Activated T-helper 1 cell treated with anti-CD3 and anti-CD28 coated beads, Interleukin-12 subunit alpha, Interleukin-12 subunit beta, Interleukin-2, Interleukin-4 antibody, amounts not matched to agents 30 ng/mL and 10 ng/mL and 1 ng/mL, durations not matched to agents 14 hours and 24 hours and 36 hours (primary cell): ENCODE measurements at places on chromosomes 7 and 10. TPM values are rescaled to one million over a fixed set of nuclear protein-coding genes. Genes with fewer than 3 reads are reported as not detected.
A peak's percentile ranks its signal among the peaks of the same experiment; 100 is the strongest.

- no peak overlapping the region for H3K27ac ChIP-seq
- no peak for DNase-seq
- no peaks in the 10 kb centered on the region for H3K4me1 ChIP-seq
- no peaks in the 10 kb centered on the region for H3K36me3 ChIP-seq
- no peak overlapping the region for H3K4me3 ChIP-seq
Measured at GRCh38 chr7:473211-473734, 46.4 kb downstream of the PDGFA start.

DNA sequence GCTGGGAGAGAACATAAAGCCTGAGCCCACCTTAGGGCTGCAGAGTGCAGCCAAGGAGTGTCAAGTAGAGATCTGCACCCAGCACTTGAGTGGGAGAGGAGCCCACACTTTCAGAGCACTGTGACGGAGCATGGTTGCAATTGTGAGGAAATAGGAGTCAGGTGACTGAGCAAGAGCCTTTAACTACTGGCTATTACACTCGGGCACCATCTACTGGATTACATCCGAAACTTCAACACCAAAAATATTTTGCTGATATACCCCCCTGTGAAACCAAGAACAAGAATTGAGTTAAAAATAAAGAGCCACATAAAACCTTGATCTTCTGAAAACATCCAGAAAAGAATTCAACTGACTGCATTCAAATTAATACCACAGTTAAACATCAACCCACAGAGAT, 657.9 kb downstream of the NXPH1 start:
- H3K4me3 ChIP-seq = no peak overlapping the region
- DNase-seq = no peak
- H3K27me3 ChIP-seq = peaks cover 1% of the 10 kb centered on the region
- no peak overlapping the region for H3K27ac ChIP-seq

DNA sequence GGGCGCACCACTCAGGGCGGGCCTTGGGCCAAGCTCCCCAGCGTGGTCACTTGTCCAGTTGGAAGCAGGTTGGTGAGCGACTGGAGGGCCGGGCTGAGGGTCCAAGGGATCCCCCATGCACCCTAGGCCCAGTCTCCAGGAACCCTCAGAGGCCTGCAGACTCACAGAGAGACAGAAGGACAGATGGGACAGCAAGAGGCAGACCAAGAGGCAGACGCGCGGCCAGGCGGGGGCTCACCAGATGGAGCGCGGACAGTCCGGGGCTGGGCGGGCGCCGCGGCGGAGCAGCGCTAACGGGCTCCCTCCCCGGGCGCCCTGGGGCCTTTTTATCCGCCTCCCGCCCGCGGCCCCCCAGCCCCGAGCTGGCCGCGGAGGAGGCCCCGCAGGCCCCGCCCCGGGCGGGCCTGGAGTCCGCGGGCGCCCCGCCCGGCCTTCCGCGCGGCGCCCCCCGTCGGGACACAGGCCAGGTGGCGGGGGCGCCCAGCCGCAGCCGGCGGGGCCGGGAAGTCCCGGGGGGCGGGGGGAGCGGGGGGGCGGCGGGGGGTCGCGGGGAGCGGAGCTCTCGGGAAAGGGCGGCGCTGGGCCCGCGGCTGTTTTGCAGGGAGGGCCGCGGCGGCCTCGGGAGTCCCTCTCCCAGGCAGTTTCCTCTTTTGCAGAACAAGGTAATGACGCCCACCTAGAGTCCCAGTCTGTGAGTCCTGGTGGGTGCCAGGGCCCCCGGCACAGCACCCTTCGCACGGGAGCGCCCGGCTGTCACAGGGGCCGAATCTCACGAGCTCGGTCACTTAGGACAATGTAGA, at the start of gene LOXL4:
TSS of gene LOXL4 (minus strand) at position 301 of the 800 bp plus-strand sequence. CDS start 5,175 bp downstream, outside the sequence.
- no peak within 1 kb of the TSS for H3K27ac ChIP-seq
- H3K27me3 ChIP-seq = peaks cover 42% of the 10 kb centered on the region
- no peaks in the 10 kb centered on the region for H3K36me3 ChIP-seq
- no peak for DNase-seq

- no peak overlapping the region for H3K4me3 ChIP-seq
- peaks cover 10% of the 10 kb centered on the region for H3K4me1 ChIP-seq
- H3K27me3 ChIP-seq = peaks cover 5% of the 10 kb centered on the region
- peaks cover 5% of the 10 kb centered on the region for H3K36me3 ChIP-seq
Measured at GRCh38 chr10:4254101-4254994, 469.3 kb upstream of the KLF6 start.

DNA sequence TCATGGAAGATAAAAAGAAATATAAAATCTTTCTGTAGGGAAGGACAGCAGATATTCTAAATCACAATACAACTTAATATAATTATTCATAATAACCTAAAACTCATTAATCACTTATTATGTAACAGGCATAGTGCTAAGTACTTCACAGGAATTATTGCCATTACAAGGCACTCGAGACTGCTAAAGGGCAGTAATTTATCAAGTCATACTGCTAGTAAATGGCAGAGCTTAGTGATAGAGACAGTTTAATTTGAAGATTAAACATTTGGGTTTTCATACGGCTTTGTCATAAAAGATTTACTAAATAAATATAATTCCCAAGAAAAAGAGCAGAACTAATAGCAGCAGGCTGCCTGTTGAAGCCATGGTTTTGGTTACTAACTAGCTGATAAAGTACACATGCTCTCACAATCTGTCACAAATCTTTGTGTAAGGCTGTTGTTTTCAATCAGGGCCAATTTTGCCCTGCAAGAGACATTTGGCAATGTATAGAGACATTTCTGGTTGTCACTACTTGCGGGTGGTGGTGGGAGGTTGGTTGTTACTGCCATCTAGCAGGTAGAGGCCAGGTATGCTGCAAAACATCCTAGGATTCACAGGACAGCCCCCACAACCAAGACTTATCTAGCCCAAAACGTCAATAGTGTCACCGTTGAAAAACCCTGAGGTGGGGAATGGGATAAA, 233.3 kb upstream of the CACNA2D1 start:
- no peak overlapping the region for H3K27ac ChIP-seq
- H3K4me3 ChIP-seq = no peak overlapping the region
- no peaks in the 10 kb centered on the region for H3K27me3 ChIP-seq
- peaks cover 17% of the 10 kb centered on the region for H3K4me1 ChIP-seq

The HTR5A gene
- total RNA-seq = not detected in 2 replicates

GRCh38 chr7:100109521-100110163, 8.2 kb downstream of the AP4M1 start:
- H3K4me1 ChIP-seq = no peaks in the 10 kb centered on the region
- H3K27ac ChIP-seq = no peak overlapping the region
- no peak overlapping the region for H3K4me3 ChIP-seq

DNA sequence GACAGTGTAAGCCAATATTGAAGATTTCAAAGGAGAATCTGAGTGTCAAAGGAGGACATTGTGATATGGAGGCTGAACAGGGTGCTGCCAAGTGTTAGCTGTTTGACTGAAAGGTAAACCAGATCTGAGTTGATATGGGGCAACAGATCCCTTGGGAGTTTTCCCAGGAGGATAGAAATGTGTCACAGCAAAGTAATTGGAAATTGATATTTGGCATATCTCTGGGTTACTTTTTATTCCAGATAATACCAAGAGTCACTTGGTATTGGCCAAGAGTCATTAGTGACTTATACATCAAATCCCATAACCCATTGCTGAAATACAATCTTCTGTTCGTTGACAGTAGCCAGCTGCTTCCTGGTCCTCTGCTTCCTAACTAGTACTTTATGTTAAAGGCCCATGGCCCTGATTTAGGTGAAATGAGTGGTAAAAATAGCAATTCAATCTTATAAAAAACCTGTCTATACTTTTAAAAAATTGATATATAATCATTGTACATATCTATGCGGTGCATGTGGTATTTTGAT, 922.9 kb downstream of the LRMDA start:
- H3K36me3 ChIP-seq = no peaks in the 10 kb centered on the region
- no peak overlapping the region for H3K4me3 ChIP-seq
- DNase-seq = no peak
- no peaks in the 10 kb centered on the region for H3K27me3 ChIP-seq

The SEM1 gene
- 41.2 and 42.8 TPM in 2 replicates for total RNA-seq

DNA sequence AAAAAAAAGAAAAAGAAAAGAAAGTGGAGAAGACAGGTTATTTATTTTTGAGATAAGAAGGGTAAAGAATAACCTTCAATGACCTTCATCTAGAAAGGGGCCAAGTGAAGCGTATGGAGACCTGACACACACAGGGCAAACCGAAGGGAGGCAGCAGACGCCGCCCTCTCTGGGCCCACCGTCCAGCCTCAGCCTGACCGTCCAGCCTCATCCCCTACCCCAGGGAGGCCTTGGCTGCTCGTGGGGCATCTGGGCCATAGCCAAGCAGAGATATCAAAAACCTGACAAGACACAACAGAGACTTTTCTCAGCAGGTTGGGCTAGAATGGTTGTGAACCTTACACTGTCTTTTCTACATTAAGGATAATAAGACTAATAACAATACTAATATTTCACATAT, 10.9 kb downstream of the PRKAG2 start:
- H3K36me3 ChIP-seq = no peaks in the 10 kb centered on the region
- DNase-seq = no peak
- no peaks in the 10 kb centered on the region for H3K27me3 ChIP-seq
- H3K27ac ChIP-seq = no peak overlapping the region
- H3K4me1 ChIP-seq = no peaks in the 10 kb centered on the region
- no peak overlapping the region for H3K4me3 ChIP-seq

- no peaks in the 10 kb centered on the region for H3K36me3 ChIP-seq
- H3K4me3 ChIP-seq = no peak overlapping the region
- no peak overlapping the region for H3K27ac ChIP-seq
- H3K27me3 ChIP-seq = peaks cover 12% of the 10 kb centered on the region
- DNase-seq = peak; percentile 68
Measured at GRCh38 chr7:143008007-143008901, 18.7 kb downstream of the OR9A2 start.

The TMEM236 gene
- total RNA-seq = 0.05 TPM in 1 of 2 replicates, not detected in the other

DNA sequence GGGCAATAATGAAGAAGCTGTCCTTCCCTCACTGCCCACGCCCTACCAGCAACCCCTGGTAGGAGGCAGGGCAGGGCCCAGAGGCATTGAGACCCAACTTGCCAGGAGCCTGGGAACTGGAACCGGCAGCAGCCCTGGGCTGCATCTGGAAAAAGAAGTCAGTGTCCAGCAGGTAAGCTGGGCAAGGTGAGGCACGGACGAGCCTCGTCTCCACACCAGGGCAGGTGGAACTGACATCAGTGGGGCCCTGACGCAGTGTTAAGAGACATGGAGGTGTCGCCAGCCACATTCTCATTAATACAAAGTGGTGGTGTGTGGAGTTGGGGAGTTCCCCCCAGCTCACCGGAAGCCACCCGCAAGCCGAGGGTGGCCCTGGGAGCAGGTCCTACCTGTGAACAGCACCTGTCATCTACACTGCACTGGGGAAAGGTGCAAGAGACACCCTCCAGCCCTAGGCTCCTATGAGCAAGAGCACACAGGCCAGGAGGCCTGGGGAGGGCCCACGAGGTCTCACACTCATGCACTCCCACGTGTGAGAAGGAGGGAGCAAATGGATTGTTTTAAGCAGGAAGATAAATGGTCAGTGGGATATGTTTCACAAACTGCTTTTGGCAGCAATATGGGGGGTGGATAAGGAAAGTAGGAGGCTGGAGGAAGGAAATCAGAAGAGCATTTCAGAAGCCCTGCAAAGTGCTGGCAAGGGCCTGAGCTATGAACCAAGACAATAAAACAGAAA, 53.6 kb downstream of the COBL start:
- no peaks in the 10 kb centered on the region for H3K4me1 ChIP-seq
- no peak overlapping the region for H3K27ac ChIP-seq
- H3K36me3 ChIP-seq = no peaks in the 10 kb centered on the region
- no peak overlapping the region for H3K4me3 ChIP-seq
- no peak for DNase-seq

DNA sequence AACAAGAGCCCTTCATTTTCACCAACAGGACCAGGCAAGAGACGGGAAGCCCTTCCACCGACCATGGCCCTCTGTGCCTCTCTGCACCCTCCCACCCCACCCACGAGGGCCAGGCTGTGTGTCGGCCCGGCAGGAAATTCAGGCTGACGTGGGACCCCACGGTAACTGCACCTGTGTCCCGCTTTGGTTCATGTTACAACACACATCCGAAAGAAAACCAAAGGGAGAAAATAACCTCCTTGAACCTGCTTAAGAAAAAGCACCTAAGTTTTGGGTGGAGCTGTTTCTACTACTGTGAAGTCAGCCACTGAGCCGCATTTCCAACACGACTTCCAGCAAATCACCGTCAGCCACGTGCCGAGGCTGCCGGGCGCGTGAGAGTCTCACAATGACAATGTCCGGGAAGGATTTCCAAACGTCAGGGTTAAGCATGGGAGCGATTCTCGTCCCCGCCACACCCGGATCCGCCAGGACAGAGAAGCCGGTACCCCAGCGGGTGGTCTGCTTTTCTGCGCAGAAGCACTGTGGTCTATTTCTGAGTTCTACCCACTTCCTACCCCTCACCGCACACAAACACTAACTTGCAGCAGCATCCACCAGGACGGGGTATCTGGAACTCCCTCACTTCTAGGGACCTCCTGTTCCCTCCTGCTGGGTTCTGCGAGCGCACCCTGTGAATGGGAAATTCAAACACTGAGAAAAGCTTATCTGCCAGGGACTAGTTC, 36.6 kb downstream of the AMZ1 start:
- DNase-seq = no peak
- peaks cover 10% of the 10 kb centered on the region for H3K36me3 ChIP-seq
- H3K4me1 ChIP-seq = peaks cover 13% of the 10 kb centered on the region
- no peak overlapping the region for H3K27ac ChIP-seq
- no peaks in the 10 kb centered on the region for H3K27me3 ChIP-seq

The NKX2-3 gene
- total RNA-seq = not detected in 2 replicates

GRCh38 chr10:130859427-130859826, 452.1 kb downstream of the TCERG1L start:
- no peak overlapping the region for H3K4me3 ChIP-seq
- no peaks in the 10 kb centered on the region for H3K36me3 ChIP-seq
- H3K27me3 ChIP-seq = no peaks in the 10 kb centered on the region

The WNT8B gene
- total RNA-seq = 0.10 and 0.24 TPM in 2 replicates

The NUDT1 gene
- 74.9 TPM in 2 replicates for total RNA-seq

GRCh38 chr7:95472581-95473161, 13.1 kb upstream of the ASB4 start:
- no peaks in the 10 kb centered on the region for H3K36me3 ChIP-seq
- DNase-seq = no peak
- H3K4me1 ChIP-seq = peaks cover 15% of the 10 kb centered on the region
- no peak overlapping the region for H3K27ac ChIP-seq

GRCh38 chr10:101495324-101495925, 92.6 kb downstream of the POLL start:
- no peaks in the 10 kb centered on the region for H3K27me3 ChIP-seq
- H3K4me3 ChIP-seq = no peak overlapping the region
- H3K4me1 ChIP-seq = no peaks in the 10 kb centered on the region
- no peak overlapping the region for H3K27ac ChIP-seq

The CHN2 gene
- total RNA-seq = not detected in 2 replicates

The VPS50 gene
- 16.7 and 17.0 TPM in 2 replicates for total RNA-seq

- no peak for DNase-seq
- no peaks in the 10 kb centered on the region for H3K36me3 ChIP-seq
- H3K4me1 ChIP-seq = no peaks in the 10 kb centered on the region
- H3K27ac ChIP-seq = no peak overlapping the region
- no peak overlapping the region for H3K4me3 ChIP-seq
Measured at GRCh38 chr10:51659344-51659743, 40.1 kb downstream of the CSTF2T start.

GRCh38 chr10:103627111-103627892, 133.8 kb downstream of the NEURL1 start:
- peaks cover 1% of the 10 kb centered on the region for H3K36me3 ChIP-seq
- H3K4me1 ChIP-seq = no peaks in the 10 kb centered on the region
- no peak overlapping the region for H3K4me3 ChIP-seq
- no peaks in the 10 kb centered on the region for H3K27me3 ChIP-seq

The CUX1 gene
- total RNA-seq = 26.1 and 26.9 TPM in 2 replicates

GRCh38 chr7:55367283-55367840, 2.2 kb downstream of the LANCL2 start:
- H3K27me3 ChIP-seq = peaks cover 8% of the 10 kb centered on the region
- peaks cover 19% of the 10 kb centered on the region for H3K4me1 ChIP-seq
- DNase-seq = no peak
- H3K27ac ChIP-seq = peak overlapping the region; percentile 98
- peaks cover 11% of the 10 kb centered on the region for H3K36me3 ChIP-seq
- peak overlapping the region; percentile 98 for H3K4me3 ChIP-seq
